Ecto neural progenitor cell (in vitro differentiated cells): ENCODE measurements at places on chromosomes 7 and 10.

DNA sequence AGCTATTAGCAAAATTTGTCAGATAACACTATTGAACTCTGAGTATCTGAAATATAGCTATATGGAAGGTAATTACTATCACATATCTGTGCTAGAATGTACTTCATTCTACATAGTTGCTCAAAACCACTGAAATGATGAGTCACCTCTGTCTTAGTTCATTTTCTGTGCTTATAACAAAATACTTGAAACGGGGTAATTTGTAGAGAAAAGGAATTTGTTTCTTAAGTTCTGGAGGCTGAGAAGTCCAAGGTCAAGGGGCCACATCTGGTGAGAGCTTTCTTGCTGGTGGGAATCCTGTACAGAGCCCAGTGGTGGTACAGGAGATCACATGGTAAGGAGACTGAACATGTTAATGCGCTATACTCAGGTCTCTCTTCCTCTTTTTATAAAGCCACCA, 41.9 kb upstream of the TNKS2 start:
- no peak for DNase-seq

DNA sequence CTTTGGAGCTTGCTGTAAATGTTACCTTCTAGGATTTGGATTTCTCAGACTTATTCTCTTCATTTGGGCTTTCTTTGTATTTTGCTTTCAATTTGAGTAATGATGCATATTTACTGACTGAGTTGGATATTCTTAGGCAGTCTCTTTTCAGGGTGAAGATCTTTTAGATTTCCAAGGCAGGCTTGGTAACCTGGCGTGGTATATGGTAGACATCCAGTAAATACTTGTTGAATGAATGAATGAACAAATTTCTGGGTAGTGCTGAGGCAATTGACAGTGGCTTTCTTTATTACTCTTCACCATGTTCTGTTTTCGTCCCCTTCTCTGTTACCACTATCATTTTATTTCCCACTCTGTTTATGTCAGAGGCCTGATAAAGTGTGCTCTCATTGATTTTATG, 27.1 kb downstream of the BBS9 start:
- no peak for DNase-seq

GRCh38 chr7:33043501-33044400, 18.8 kb downstream of the NT5C3A start:
- no peak for DNase-seq

- DNase-seq = peak; percentile 18
Measured at GRCh38 chr7:1800902-1801301, 130.8 kb downstream of the ELFN1 start.

DNA sequence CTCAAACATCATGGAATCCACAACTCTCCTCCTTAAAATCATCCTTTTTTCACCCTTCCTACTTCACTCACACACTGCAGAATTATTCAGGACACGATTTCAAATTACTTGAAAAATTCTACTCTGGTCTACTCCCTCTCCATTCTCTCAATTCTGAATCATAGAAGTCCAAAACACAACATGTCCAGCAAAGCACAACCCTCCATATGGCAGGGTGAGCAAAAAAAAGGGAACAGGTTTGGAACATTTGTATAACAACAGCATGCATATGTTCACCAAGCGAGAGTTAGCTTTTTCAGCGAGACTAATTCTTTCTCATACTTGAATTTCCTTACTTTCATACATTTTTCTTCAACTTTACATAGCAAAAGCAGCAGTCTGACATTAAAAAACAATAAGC, 73.4 kb downstream of the ABI1 start:
- no peak for DNase-seq

- DNase-seq = no peak
Measured at GRCh38 chr7:122135275-122135674, 8.8 kb downstream of the AASS start.

GRCh38 chr7:101690061-101690460, 61.0 kb upstream of the MYL10 start:
- no peak for DNase-seq

DNA sequence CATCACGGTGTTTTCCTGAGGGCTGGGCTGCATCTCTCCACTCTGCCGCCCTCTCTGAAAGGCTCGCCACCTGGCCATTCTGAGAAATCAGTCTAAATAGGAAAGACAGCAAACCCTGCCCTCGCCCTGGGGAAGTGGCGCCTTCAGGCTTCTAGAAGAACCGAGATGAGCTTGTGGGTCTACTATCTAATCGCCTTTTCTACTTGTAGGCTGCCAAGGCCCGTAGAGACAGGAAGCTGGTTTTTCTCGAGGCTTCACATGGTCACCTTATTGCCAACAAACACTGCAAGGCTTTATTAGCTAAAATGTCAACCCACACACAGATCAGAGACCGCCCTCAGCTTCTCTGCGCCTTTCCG, 21.4 kb downstream of the LAT2 start:
- DNase-seq = no peak

- DNase-seq = no peak
Measured at GRCh38 chr7:107687656-107688055, 27.0 kb downstream of the SLC26A4 start.
